Suprapubic skin (tissue), 4 donors: ENCODE measurements at places on chromosomes 4 and X.

GRCh38 chr4:187618701-187619281 lies 376.8 kb upstream of the ZFP42 start:
- no peaks in the 10 kb centered on the region for H3K27me3 ChIP-seq
- no peak overlapping the region for H3K4me3 ChIP-seq
- DNase-seq, result no peak
- H3K36me3 ChIP-seq, result no peaks in the 10 kb centered on the region
- H3K27ac ChIP-seq, result no peak overlapping the region
- H3K4me1 ChIP-seq, result no peaks in the 10 kb centered on the region

DNA sequence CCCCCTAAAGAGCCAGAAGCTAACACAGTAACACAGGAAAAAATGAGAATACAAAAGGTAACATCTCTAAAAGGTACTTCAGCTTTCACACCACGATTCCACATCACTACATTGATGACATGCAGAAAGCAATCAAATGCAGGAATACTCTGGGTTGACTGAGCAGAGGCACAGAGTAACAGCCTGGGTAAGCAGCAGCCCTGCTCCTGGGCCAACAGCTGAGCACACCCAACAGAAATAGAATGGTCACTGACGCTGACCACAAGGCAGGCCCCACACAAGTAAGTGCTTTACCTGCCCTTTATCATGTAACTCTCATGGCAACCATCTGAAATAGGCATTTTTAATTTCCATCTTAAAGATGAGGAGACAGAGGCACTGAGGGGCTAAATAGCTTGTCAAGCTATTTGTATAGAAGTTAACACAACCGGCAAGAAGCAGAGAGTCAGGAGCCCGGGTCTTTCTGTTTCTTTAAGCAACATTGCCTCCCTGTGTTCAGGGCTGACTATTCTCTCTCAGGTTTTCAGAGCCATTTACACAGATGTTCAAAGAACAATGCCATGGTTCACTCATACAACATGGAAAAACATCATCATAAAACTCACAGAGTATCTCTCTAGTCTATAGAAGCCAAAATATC lies 168.9 kb downstream of the ZNF674 start:
- H3K27ac ChIP-seq, result no peak overlapping the region
- no peak overlapping the region for H3K4me3 ChIP-seq
- no peaks in the 10 kb centered on the region for H3K27me3 ChIP-seq
- no peaks in the 10 kb centered on the region for H3K36me3 ChIP-seq
- no peaks in the 10 kb centered on the region for H3K4me1 ChIP-seq
- DNase-seq, result no peak

GRCh38 chrX:69424161-69424560 lies 80.0 kb upstream of the NALF2 start:
- no peak for DNase-seq
- no peaks in the 10 kb centered on the region for H3K36me3 ChIP-seq
- no peak overlapping the region for H3K4me3 ChIP-seq
- H3K4me1 ChIP-seq, result no peaks in the 10 kb centered on the region
- no peak overlapping the region for H3K27ac ChIP-seq
- no peaks in the 10 kb centered on the region for H3K27me3 ChIP-seq

- no peak overlapping the region for H3K4me3 ChIP-seq
- no peak overlapping the region for H3K27ac ChIP-seq
- no peaks in the 10 kb centered on the region for H3K36me3 ChIP-seq
- no peak for DNase-seq
- peaks cover under 1% of the 10 kb centered on the region for H3K4me1 ChIP-seq
Observed at GRCh38 chr4:99356992-99357391, 4.4 kb upstream of the ADH1C start.

DNA sequence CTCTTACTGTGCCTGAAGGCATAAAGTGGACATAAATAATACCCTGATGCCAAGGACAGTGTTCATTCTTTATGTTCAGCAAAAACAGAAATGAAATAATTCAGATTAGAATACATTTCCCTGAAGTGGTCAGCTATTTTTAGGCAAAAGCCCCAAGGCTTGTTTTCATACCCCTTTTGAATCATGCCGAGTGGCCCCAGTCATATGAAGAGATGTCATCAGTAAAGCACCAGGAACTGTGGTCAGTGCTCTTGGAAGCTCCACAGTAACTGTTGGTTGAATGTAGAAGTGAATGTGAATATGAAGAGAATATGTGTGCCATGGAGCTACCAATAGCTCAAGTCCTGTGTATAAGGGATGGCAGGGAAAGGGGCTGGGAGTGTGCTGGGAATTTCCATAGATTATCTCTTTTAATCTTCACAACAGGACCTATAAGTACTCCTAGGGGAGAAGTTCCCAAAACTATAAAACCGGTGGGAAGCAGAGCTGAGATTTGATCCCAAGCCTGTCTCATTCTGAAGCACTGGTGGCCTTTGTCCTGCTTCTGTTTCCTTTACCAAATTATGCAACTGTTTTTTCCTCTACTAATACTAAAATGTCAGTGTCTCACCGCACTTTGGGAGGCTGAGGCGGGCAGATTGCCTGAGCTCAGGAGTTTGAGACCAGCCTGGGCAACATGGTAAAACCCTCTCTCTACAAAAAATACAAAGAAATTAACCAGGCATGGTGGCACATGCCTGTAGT lies 52.6 kb downstream of the FNIP2 start:
- H3K36me3 ChIP-seq, result no peaks in the 10 kb centered on the region
- no peak overlapping the region for H3K27ac ChIP-seq
- no peak for DNase-seq
- no peaks in the 10 kb centered on the region for H3K27me3 ChIP-seq
- no peak overlapping the region for H3K4me3 ChIP-seq

- H3K27me3 ChIP-seq, result no peaks in the 10 kb centered on the region
- peaks cover 21% of the 10 kb centered on the region for H3K4me1 ChIP-seq
- no peaks in the 10 kb centered on the region for H3K36me3 ChIP-seq
- H3K27ac ChIP-seq, result no peak overlapping the region
Observed at GRCh38 chr4:38279650-38280322, 319.6 kb downstream of the PTTG2 start.

DNA sequence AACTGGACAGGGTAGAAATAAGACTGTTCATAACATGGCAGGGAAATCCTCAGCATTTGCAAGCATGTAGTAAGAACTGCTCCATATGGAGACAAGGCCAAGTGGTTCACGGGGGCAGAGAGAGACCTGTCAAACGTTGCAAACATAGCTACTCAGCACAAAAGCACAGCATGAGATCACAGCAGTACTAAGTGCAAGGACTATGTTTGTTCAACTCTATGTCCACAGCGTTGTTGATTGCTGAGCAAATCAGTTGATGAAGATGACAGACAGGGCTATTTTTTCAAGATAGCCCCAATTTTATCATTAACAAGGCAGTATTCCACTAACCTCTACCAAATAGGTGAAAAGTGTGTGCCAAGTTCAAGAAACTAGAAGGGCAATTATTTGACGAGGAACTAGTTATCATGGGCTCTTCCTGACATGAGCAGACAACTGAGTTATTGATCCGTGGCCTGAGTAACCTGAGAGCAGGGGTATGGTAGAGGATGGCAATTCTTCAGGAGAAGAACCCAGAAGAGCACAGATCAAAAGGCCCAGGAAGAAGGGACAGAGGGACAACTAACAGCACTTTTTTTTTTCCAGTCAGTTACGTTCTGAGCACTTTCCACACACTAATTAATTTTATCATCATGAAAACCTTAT lies 57.4 kb downstream of the SPOCK3 start:
- no peak for DNase-seq
- H3K36me3 ChIP-seq, result no peaks in the 10 kb centered on the region
- no peak overlapping the region for H3K4me3 ChIP-seq
- no peaks in the 10 kb centered on the region for H3K4me1 ChIP-seq

DNA sequence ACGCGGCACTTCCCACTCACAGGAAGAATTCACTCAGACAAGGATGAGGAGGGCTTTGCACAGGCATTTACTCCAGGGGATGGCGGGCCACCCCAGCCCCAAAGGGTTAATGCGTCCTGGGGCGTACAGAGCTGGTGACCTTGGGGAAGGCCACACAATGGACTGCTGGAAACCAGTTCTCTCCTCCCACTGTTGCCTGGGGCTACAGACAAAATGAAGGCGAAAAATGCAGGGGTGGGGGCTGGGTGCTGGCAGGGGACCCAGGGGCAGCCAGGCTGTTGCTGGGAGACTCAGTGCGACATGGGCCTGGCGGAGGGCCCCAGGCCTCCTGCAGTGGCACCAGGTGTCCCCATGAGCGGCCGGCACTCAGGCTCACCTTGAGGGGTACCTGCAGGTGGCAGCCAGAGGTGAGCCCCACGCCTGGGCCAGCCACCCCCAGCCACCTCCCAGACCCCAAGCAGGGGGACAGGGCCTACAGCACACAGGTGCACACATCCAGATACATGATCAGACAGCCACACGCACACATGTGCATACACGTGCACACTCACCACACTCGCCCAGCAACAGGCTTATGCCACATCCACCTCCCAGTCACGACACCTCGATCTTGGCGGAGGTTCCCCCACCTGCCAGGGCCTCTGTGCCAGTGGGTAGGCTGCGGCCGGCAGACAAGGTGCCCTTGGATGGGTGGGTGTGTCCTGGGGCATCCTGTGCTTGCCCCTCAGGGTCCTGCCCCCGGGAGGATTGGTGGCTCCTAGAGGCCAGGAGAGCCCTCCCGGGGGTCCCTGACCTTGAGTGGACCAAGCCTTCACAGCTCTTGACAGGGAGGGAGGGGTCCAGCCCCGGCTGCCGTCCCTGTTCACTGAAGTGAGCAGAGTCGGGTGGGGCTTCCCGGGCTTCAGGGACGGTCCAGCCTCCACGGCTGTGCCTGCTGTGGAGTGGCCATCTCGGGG lies 13.1 kb downstream of the NAT8L start:
- H3K27ac ChIP-seq, result no peak overlapping the region
- DNase-seq, result peak; percentile 50
- H3K36me3 ChIP-seq, result no peaks in the 10 kb centered on the region
- H3K27me3 ChIP-seq, result peaks cover 33% of the 10 kb centered on the region
- no peaks in the 10 kb centered on the region for H3K4me1 ChIP-seq
- H3K4me3 ChIP-seq, result no peak overlapping the region

- H3K36me3 ChIP-seq, result no peaks in the 10 kb centered on the region
- no peak overlapping the region for H3K4me3 ChIP-seq
- H3K27me3 ChIP-seq, result no peaks in the 10 kb centered on the region
Observed at GRCh38 chr4:41437111-41437536, 100.8 kb upstream of the LIMCH1 start.

GRCh38 chrX:23954396-23954795 lies 46.6 kb downstream of the CXorf58 start:
- H3K27ac ChIP-seq, result no peak overlapping the region
- H3K36me3 ChIP-seq, result no peaks in the 10 kb centered on the region
- H3K27me3 ChIP-seq, result no peaks in the 10 kb centered on the region
- DNase-seq, result no peak
- H3K4me1 ChIP-seq, result no peaks in the 10 kb centered on the region

DNA sequence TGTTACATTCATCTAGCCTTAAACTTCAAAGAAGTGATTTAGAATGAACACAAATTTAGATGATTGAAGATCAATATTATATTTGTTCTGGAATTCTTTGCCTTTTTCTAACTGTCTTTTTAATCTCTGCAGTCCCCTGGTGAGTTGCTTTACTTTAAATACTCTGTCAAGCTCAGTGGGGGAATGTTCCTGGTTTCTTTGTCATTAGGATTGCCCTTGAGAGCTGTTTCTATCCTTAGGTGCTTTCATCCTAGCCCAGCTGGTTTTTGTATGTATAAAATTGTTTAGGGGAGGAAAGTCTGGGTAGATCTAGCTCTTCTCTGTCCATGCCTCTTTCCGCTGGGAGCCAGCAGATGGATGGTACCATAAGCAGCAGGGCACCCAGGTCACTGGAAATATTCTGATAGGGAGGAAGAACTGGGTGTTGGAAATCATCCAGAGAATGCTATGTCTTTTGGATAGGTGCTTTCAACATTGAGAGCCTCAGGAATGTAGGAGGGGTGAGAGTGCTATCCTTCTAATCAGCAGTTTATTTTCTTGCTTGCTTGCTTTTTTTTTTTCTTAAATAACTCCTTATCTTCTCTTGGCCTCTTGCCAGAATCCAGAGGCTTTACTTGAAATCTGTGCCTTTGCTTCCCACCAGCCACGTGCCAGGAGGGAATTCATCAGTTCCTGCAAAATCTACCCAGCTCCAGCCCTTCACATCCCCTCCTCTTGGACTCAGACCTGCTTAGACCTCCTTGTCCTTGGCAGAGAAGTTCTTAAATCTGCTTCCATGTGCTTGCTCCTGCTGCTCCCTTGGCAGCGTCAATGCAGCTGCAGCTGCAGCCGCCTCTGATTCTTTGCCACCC lies 215.3 kb upstream of the ANXA3 start:
- H3K4me3 ChIP-seq, result no peak overlapping the region
- DNase-seq, result no peak
- no peaks in the 10 kb centered on the region for H3K36me3 ChIP-seq

DNA sequence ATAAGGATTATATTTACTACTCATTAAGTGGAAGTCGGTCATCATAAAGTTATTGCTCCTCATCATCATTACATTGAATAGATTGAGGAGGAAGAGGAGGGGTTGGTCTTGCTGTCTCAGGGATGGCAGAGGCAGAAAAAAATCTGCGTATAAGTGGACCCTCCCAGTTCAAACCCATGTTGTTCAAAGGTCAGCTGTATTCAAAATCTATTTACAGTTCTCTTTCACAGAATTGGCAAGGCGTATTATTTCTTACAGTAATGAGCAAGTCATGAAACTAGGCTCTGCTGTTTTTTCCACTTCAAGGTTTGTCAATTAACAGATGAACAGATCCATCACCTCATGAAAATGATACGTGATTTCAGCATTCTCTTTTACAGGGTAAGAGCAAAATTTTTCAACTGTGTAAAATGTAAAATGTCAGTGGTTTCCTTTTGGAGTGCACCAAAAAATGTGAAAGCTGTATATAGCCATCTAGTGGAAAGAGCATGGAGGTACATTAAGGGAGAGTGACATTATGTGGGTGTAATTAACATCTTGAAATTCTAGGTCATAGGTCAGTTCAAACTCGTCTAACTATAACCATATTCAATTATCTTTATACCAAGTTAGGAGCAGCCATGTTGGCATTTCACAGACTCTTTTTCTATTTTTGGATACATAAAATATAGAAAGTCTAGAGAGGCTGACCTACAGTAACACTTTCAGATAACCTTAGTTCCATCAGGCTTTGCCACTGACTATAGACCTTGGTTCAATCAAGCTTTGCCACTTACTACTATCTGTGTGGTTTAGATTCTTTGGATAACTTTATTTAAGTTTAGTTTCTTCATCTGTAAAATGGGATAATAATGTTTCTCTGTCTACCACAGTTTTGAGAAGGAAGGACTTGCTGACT lies 30.1 kb downstream of the NEIL3 start:
- peaks cover 4% of the 10 kb centered on the region for H3K4me1 ChIP-seq
- no peak overlapping the region for H3K4me3 ChIP-seq
- H3K27me3 ChIP-seq, result no peaks in the 10 kb centered on the region
- H3K27ac ChIP-seq, result no peak overlapping the region
- H3K36me3 ChIP-seq, result no peaks in the 10 kb centered on the region

DNA sequence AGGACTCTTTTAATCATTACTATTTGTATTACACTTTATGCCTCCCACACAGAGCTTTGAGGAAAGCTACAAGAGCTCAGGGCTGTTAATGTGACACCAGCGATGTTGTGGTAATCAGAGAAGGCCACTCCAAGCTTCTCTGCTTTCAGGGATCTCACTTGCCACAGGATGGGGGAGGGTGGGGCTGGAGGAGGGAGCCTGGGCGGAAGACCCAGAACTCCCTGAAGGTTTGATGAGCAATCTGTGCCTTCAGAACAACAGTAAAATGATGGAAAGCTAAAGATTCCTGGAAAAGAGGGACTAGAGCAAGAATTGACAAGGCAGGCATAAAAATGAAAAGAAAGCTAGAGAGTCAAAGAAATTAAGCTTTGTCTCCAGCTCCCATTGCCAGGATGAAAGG lies 75.6 kb downstream of the MAML3 start:
- no peaks in the 10 kb centered on the region for H3K27me3 ChIP-seq
- peaks cover 2% of the 10 kb centered on the region for H3K4me1 ChIP-seq
- H3K27ac ChIP-seq, result no peak overlapping the region
- no peak overlapping the region for H3K4me3 ChIP-seq
- no peaks in the 10 kb centered on the region for H3K36me3 ChIP-seq

GRCh38 chrX:75522565-75523431 lies at the start of gene ZDHHC15:
ZDHHC15 (minus strand) TSS chrX:75523037; CDS start chrX:75523024, 13 bp downstream.
- peaks cover 6% of the 10 kb centered on the region for H3K4me1 ChIP-seq
- DNase-seq, result peak; percentile 64
- no peaks in the 10 kb centered on the region for H3K36me3 ChIP-seq
- peak within 1 kb of the TSS; percentile 51 for H3K4me3 ChIP-seq
